ENCODE measurements at places on chromosomes 5 and 9.

- DNase-seq, result peak; percentile 75
These were observed 21.3 kb upstream of the ZNF782 start for GRCh38 chr9:96875461-96876142.

DNA sequence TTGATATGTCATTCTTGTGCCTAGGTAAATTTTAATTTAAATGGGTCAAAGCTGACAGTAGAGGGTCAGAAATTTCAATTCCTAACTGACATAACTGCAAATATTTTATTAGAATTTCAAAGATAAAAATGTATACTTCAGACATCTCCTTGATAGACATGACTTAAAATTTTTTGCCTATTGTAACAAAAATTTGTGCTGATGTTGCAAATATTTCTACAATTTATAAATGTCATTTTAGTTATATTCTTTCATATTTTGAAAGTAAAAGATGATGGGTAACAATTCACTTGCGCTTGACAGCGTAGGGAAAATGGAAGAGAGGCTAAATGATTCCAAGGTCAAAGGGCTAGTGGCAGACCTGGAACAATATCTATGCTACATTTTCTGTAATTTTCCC is 220.3 kb upstream of the ST8SIA4 start:
- DNase-seq, result no peak

DNA sequence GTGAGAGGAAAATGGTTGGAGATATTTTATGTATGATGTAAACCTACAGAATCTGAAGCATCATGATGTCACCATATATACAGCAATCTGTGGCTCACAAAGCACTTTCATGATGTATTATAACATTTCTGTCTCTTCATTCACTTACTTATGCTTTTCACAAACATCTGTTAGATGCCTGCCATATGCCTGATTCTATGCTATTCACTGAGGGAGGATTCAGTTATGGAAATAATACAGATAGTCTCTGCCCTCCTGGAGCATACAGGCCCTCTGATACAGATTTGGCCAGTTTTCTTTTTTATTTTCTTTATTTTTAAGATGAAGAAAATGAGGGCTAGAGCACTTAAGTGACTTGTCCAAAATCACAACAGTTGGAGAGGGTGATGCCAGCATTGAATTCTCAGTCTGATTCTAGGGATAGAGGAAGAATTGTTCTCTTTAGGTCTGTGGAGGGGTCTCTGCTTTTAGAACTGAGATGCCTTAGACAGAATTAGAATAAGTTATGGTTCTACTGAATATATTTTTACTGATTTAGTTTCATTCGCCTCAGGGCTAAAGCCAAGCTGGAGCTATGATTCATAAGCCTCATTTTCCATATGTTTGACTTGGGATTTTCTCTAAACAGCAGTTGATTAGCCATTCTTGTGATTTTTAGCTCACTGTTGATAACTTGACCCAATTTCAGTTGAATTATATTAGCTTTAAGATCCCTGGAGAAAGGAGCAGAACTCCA is 636.4 kb downstream of the PRELID2 start:
- DNase-seq, result no peak

- no peak for DNase-seq
These were observed 141.6 kb upstream of the SPRY4 start for GRCh38 chr5:142466195-142466971.

GRCh38 chr9:96029722-96030530 is 154.4 kb downstream of the ERCC6L2 start:
- no peak for DNase-seq

DNA sequence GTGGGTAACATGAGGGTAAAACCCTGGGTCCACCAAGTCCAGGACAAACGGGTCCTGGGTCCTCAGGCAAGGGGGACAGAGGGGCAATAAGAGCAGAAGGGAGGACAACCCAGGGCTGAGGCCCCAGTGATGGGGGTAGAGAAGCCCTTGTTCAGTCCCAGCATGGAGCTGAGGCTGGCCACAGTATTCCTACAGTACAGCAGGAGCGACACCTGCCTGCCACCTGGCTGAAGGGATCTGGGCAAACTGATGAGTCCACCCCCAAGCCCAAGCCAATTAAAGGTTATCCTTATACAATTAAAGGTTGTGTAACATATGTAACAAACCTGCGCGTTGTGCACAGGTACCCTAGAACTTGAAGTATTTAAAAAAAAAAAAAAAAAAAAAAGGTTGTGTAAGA is 97.7 kb upstream of the LRRTM2 start:
- no peak for DNase-seq

- no peak for DNase-seq
These were observed 331.8 kb upstream of the NMUR2 start for GRCh38 chr5:152736906-152737305.

DNA sequence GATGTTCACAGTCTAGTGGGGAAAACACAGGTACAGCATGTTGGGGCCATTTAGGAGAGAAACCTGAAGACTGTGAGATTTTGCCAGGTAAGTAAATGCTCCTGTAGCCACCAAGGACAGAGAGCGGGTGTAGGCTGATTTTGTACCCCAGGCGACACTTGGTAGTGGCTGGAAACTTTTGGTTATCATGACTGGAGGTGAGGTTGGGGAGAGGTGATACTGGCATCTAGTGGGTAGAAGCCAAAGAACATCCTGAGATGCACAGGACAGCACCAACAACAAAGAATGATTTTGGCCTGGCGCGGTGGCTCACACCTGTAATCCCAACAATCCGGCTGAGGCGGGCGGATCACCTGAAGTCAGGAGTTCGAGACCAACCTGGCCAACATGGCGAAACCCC is 38.8 kb upstream of the PWWP2A start:
- no peak for DNase-seq

- DNase-seq, result no peak
These were observed 166.4 kb downstream of the PRR16 start for GRCh38 chr5:120630550-120630949.

GRCh38 chr9:107504585-107505455 is 15.3 kb upstream of the KLF4 start:
- no peak for DNase-seq

DNA sequence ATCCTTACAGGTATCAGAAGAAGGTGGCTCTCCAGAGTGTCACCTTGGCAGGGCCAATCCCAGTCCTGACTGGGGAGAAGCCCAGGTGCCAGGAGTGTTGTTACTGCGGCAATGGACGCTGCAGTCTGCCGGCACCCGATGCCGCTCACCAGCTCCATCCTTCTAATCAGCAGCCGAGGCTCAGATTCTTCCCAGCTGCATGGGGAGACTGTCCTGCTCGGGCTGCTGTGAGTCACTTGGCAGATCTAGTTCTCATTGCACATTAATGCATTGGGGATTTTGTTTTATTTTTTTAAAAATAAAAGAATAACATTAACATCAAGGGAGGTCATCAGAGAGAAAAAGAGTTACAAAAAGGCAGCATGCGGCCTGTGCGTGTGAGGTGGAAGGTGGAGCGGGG is 115.8 kb downstream of the MTX3 start:
- DNase-seq, result no peak

- DNase-seq, result no peak
These were observed 418.3 kb downstream of the RAB3C start for GRCh38 chr5:59001154-59001553.

GRCh38 chr5:169696621-169697510 is 59.8 kb downstream of the DOCK2 start:
- DNase-seq, result no peak

DNA sequence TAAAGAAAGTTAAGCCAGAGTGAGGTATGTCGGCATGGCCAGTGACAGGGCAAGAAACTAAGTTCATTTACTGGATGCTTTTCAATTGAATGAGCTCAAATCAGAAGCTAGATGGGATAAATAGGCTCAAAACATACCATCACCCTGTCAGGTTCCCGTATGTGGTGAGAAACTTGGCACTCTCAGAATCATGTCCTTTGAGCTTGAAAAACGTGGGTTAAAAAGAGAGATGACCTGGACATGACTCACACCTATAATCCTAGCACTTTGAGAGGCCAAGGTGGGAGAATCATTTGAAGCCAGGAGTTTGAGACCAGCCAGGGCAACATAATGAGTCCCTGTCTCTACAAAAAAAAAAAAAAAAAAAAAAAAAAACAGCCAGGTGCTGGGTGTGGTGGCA is 121.7 kb upstream of the RGMB start:
- DNase-seq, result no peak

- DNase-seq, result no peak
These were observed 91.1 kb downstream of the BRINP1 start for GRCh38 chr9:119278171-119278570.
